ENCODE measurements at places on chromosomes 6 and 20.

GRCh38 chr6:25138233-25138933 is 140.8 kb upstream of the CARMIL1 start:
- DNase-seq: no peak

DNA sequence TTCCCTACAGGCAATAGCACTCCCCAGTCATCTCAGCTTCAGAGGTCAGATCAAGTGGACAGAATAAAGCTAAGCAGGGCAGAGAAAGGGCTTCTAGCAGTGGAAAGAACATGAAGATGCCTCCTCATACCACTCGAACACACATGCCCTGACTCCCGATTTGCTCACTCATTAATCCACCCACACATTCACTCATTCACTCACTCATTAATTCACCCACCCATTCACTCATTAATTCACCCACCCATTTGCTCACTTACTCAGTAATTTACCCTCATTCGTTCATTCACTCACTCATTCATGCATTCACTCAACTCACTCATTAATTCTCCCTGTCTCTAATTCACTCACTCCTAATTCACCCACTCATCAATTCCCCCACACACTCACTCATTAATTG is 43.9 kb downstream of the HNF4A start:
- DNase-seq: no peak

GRCh38 chr6:161373905-161374451 is 100.1 kb upstream of the AGPAT4 start:
- DNase-seq: peak; percentile 60

DNA sequence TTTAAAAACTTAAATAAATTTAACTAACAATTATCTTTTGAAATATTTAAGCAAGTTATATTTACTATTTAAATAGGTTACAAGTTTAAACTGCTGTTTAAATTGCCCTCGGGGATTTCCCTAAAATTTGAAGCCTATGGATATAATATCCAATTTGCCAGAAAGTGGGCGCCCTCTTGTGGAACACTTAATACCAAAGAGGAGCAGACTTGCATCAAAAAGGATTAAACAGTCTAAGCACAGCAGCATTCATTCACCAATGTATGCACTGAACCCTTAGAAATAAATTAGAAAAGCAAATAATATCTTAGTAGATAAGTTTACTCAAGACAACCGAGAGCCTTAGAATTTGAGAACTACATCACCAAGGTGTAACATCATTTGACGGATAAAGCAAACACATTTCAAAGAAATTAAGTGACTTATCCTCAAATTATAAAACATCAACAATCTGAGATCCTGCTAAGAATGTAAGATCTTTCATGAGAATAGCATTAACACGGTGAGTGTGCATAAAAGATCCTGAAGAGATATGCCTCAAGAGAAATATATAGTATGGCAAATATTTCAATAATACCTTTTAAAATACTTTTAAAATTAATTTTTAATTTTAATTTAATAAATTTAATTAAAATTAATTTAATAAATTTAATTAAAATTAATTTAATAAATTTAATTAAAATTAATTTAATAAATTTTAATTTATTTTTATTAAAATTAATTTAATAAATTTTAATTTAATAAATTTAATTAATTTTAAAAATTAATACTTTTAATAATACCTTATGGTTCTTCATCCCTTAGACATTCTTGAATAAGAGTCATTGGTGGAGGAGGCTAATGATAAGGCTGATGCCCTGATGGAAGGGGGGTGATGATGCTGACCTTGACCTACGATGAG is 11.5 kb upstream of the MEP1A start:
- DNase-seq: peak; percentile 47

DNA sequence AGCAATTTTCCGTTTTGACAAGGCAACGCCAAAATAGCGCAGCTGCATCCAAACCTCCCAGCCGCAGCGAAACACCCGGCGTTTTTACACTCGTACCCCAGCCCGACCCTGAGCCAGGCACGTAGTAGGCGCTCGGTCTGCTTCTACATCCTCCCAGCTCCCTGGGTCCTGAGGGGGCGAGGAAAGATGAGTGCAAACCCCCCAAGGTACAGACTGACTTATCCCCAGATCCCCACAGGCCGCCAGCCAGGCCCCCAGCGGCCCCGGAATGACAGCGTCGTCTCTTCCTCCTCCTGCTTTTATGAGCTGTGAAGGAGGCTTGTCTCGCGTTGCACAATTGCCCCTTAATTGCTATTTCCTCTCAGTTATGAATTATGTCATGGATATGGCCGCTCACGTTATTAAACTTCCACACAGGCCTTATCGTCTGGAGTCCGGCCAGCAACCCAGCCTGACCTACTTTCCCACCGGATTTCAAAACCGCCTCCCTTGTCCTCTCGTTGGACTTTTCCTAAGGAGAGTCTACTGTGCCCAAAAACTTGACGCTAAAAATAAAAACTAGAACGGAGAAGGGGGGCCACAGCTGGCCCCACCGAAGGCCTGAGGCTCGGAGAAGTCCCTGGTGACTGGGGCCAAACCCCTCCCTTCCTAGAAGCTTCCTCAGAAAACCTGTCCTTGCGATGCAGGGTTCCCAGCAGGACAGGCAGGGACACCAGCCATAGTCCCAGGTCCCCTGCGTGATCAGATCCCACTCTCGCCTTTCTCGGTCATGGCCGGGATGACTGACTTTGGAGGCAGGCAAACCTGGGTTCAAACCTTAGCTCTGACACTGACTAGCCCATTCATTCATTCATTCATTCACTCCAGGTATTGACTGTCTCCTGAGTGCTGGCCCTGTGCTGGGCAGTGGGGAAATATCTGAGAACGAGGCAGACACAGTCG is 130.9 kb upstream of the PTPN1 start:
- DNase-seq: peak; percentile 53

GRCh38 chr20:64129146-64129782 is 21.9 kb upstream of the NPBWR2 start:
- no peak for DNase-seq
